Endothelial cell of umbilical vein (primary cell): ENCODE measurements at places on chromosomes 6 and 20.

- peak; percentile 82 for DNase-seq
Observed at GRCh38 chr6:37210313-37210968, 40.5 kb downstream of the PIM1 start.

GRCh38 chr6:23245572-23245971 is 676.2 kb downstream of the HDGFL1 start:
- no peak for DNase-seq

GRCh38 chr6:24990944-24991809 is 55.4 kb upstream of the RIPOR2 start:
- DNase-seq = no peak

GRCh38 chr6:103273048-103273447 is 1586.7 kb downstream of the HACE1 start:
- no peak for DNase-seq

GRCh38 chr6:168562576-168563151 is 121.7 kb downstream of the SMOC2 start:
- DNase-seq = no peak

DNA sequence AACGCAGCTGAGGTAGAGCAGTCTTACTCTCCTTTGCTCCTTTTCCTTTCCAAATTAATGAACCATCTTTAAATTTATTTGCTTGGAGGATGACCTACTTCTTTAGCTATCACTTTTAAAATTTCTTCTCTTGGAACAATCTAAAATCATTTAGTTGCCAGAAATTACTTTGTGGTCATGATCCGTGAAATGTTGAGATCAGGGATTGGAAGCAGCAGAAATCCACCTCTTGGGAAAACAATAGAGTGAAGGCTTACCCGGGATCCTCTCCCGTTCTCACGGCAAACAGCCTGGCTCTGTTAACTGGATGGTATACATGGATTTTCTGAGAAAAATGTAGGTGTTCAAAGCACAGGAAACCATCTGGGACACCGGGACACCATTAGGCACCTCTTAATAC is 7.7 kb downstream of the AKAP12 start:
- DNase-seq = no peak

DNA sequence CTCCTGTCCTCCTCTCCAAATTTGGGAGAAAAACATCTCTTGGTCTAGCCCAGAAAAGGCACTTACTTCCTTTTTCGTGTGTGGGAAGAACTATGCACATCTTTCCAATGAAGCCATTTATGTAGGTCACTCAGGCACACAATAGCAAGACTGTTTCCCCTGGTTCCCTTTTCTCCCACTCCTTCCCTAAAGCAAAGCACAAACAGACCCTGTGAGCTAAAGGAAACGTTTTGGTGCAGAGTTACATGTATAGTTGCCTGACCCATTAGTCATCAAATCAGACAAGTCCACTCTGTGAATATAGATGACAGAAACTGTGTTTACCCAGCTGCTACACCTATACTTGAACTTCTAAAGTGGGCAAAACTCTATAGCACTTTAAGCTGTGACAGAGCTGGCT is 474.6 kb downstream of the COL12A1 start:
- peak; percentile 83 for DNase-seq

GRCh38 chr6:34227761-34228421 is 8.8 kb upstream of the HMGA1 start:
- no peak for DNase-seq

DNA sequence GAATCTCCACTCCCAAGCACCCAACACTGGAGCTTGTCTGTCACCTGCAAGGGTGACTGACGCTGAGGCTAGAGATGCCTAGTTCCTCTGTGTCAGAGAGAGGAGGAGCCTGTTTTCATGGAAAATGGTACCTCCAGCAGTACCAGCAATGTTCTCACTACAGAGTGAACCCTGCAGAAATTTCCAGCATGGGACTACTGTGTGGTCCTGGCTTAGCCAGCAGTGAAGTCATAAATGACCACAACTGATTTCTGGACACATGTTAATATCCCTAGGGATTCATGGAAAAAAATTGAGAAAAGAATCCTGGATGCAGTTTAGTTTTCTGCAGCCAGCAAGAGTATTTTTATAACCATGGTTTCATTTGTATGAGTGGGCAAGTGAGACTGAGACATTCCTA is 468.1 kb downstream of the CD83 start:
- DNase-seq = no peak

DNA sequence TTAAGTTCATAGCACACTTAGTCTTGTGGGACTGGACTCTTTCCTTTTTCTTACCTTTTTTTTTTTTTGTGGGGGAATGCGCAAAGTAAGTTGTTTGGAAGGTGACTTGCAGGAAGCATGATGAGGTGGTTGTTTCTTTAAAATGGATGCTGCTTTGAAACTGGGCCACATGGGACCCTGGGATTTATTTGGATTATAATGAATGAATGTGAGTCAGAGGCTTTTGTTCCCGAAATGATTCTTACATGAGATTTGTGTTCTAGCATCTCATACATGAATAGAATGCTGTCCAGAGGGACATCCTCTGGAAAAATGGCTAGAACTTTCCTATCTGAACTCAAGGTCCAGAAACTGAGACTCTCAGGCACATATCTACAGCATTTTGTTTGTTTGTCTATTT is 236.6 kb upstream of the RNF24 start:
- DNase-seq = no peak

DNA sequence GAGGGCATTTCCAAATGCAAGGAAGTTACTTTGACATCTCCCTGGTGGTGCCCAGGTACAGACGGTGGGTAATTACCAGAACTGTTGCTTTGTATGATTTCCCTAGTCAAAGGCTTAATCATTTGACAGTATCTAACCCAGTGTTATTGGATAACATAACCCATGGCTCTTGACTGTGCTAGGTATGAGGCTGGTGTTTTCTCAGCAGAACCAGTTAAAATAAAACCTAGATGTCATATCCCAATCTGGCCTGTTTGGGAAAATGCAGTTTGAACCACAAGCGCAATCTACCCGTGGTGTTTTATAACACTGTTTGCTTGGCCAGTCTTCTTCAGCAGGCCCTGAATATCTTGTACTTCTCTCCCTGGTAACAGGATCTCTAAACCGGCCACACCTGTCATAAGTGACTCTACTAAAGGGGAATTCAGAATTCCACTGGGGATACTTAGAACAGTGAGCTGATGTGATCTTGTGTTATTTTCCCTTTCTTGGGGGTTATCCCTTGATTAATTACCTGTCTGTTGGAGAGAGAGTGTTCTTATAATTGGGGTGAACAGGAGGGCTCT is 32.8 kb downstream of the PPP1R14C start:
- DNase-seq = no peak

GRCh38 chr6:13432526-13433184 is 54.7 kb downstream of the GFOD1 start:
- no peak for DNase-seq

- no peak for DNase-seq
Observed at GRCh38 chr20:47070176-47070575, 175.5 kb downstream of the EYA2 start.

- no peak for DNase-seq
Observed at GRCh38 chr6:107658920-107659865, 164.9 kb downstream of the SCML4 start.

GRCh38 chr6:12160326-12160725 is 129.8 kb upstream of the EDN1 start:
- DNase-seq = peak; percentile 58

DNA sequence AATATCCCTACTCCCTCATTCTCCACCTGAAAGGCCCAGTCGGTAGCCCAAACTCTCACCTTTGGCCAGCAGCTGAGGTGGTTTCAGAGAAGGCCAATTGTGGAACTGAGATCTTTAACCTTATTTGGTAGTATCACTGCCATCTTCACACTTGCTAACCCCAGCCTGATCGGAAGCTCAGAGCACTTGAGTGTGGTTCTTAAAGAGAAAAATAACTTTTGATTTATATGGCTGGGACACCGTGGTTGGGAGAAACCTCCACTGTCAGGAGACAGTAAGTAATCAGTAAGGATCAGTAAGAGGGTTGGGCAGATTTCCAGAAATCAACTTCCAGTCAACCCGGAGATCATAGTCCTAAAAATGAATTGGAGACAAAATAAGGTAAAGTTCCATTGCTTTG is 22.8 kb upstream of the PRSS16 start:
- DNase-seq = no peak

GRCh38 chr20:420721-421574 is 12.8 kb downstream of the RBCK1 start:
- no peak for DNase-seq

DNA sequence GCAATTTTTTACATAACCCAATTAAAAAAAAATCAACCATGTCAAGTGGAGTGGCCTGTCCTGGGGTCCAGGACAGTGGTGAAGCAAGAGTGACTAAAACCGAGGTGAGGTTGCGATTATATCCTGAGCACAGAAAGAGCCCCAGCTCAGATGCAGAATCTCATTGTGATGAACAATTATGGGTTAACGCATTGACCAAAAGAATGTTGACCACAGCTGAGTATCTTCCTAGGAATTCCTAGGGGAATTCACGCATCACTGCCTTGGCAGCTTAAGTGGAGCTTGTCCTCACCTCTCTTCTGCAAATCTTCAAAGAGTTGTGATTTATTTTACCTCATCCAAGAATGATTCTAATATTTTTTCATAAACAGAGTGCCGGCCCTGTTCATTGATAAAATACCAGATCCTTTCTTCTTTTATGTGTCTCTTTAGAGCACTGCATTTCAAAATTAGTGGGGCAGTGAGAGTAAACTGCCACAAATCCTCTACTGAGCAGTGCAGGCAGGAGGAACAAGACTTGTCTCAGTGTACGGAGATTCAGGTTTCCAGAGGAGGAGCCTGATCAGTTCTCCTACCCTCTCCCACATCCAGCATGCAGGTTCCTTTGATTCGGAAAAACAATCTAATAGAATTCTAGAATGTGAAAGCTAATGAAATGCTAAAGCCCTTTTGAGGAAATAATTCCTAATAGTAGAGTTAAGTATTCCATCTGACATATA is 60.1 kb upstream of the ZNF184 start:
- DNase-seq = no peak

DNA sequence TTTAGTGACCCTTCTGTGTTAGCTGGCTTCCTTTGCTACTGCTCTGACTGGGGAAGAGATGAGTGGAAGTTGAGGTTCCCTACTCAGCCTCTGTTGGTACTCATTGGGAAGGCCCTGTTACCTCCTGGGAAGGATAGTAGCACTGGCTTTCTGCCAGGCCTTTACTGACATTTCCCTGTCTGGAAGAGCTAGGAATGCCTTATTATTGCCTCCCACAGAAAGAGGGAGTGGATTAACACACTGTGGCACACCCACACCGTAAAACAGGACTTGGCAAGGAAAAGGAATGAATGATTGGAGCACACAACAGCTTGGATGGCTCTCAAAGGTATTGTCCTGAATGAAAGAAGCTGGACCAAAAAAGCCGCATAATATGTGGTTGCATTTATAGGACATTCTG is 12.2 kb downstream of the ZNF831 start:
- no peak for DNase-seq

DNA sequence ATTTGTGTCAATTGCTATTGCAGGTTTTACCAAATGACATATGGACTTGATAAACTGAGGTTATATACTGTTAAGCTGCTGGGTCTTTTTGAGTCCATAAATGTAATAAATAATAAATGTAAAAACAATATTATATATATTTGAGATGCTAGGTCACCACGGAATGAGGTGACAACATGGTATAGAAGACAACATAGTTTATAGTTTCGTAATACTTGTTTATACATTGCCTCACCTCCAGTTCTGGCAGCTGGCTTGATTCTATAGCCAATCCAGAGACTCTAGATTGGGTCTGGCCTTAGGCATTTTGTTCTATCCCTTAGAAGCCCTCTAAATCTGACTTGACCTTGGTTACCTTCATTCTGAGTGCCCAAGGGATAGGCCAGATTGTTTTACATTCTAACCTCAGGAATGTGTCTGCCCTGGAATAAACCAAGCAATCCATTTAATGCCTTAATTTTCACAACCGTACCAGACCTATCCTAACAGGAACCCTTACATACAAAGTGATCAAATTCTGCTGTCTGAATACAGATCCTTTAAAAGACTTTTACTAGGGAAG is 61.5 kb upstream of the STXBP5 start:
- no peak for DNase-seq

GRCh38 chr20:25223179-25223661 is 24.7 kb upstream of the PYGB start:
- DNase-seq = peak; percentile 61

GRCh38 chr6:44297063-44298038 is 15.8 kb downstream of the AARS2 start:
- peak; percentile 21 for DNase-seq

DNA sequence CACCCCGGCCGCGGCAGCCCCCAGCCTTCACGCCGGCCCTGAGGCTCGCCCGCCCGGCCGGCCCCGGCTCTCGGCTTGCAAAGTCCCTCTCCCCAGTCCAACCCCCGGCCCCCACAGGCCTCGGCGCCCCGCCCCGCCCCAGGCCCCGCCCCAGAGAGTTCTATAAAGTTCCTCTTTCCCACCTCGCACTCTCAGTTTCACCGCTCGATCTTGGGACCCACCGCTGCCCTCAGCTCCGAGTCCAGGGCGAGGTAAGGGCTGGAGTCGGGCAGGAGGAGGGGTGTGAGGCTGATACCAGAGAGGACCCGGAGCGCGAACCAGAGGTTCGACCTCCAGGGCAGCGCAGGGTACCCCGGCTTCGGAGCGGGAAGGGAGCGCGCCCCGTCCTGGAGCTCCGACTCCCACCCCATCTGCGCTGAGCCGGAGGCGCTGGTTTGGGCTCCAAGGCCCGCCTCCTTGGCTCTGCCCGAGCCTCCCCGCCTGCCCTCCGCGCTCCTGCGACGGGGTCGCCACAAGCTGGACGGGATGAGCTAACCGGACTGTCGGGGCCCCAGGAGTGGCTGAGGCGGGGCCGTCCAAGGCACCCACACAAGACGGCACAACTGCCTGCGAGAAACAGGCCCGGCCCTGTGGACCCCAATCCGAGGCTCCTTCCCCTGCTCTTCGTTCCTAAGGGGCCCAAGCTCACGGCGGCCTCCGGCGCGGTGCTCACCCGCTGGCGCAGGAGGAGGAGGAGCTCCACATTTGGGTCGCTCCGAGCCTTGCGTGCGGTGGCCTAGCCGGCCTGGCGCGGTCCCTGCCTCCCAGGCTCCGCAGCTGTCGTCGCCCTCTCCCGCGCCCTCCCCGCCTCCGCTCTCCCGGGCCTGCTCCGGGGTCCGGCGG is at the start of gene IRF4:
IRF4 (plus strand) TSS at position 194 of the 882 bp plus-strand sequence. CDS start 1,401 bp downstream, outside the sequence.
- no peak for DNase-seq

DNA sequence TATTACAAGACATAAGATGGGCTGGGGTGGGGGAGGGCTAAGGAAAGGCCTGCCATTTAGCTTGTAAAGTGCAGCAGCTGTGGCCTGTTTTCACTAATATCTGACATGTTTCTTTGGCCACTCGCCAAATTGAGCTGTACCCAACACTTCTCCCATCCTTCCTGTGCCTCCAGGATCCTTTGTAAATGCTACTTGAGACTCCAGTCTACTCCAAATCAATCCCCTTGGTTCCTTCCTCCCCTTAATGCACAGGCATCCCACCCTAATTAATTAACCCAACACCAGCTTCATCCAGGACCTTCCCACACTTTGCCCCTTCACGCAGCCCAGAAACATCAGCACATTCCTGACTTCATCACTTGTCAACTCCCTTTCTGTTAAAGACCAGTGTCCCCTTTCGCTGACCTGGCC is 55.0 kb upstream of the TCF21 start:
- no peak for DNase-seq

GRCh38 chr20:16539280-16540021 is 33.8 kb downstream of the KIF16B start:
- DNase-seq = no peak

- DNase-seq = no peak
Observed at GRCh38 chr6:154907291-154907690, 87.8 kb upstream of the TIAM2 start.
